ENCODE measurements at places on chromosomes 6 and 20.

- no peak for DNase-seq
These were observed 39.7 kb upstream of the ATXN1 start for GRCh38 chr6:16800942-16801341.

DNA sequence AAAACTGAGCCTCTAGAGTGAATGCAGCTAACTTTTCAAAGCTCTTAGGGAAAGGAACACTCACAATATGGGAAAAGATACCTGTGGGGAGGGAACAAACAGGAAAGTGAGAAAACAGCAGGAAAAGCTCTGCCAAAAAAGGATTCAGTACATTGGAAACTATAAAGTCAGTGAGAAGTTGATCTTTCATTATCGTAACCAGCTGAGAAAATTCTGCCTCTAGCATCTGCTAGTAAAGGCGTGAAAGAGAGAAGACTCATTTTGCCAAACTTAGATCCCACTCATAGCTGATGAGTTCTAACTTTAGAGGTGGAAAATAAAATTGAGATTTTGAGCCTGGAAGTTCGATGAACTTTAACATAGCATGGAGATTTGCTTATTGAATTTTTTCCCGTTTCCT lies 321.8 kb upstream of the RNF217 start:
- DNase-seq, result no peak

- DNase-seq, result no peak
These were observed 61.3 kb downstream of the PRDM1 start for GRCh38 chr6:106147476-106147875.

GRCh38 chr20:62658593-62659178 lies 16.4 kb downstream of the SLCO4A1 start:
- DNase-seq, result no peak

DNA sequence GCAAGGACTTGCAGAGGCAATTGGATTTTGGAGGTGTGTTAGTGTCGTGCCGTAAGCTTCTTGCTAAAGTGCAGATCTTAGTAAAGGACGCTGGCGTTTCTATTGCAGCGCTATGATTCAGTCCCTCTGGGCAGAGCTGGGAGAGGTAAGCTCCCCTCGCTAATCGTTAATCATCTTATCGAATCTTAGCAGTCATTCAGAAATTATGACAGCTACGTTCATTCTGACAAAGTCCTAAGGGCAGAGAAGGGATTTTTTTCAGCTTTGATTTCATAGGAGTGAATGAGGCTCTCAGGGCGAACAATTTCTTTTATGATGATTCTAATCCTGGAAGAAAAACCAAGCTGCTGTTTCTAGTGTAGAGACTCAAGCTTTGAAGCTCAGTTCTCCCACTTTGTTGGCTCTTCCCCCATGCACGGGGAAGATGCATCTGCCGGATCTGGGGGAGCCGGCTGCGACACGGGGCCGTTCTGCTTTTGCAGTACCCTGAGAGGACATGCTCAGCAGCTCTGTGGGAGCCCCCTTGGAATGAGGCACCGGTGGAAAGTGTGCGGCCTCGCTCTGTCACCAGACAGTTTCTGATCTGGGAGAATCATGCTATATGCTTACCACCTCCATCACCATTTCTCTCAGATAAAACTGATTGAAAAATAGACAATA lies 79.1 kb upstream of the SLC22A23 start:
- no peak for DNase-seq

DNA sequence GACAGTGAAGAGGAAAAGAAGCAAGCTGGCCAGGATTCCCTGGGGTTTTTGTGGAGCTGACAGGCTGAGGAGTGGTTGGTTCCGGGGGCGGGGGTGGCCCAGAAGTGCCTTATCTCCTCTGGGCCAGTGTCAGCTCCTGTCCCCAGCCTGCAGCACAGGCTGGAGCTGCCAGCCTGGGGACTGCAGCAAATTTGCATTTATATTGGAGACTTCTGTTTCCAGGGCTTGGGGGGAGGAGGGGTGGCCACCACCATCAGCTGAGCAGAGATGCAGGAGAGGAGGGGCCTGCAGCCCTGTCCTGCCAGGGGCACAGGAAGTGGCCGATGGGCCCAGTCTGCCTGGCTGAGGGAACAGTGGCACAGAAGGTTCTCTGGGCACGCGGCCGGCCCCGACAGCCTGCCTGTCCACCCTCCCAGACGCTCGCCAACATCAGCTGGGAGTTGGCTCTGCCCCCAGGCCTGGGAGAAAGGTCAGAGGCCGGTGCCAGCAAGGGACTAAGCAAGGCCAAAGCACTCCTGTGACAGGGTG lies 24.3 kb upstream of the SCRT2 start:
- no peak for DNase-seq

GRCh38 chr6:29764422-29765196 lies 41.4 kb downstream of the HLA-F start:
- DNase-seq, result no peak

DNA sequence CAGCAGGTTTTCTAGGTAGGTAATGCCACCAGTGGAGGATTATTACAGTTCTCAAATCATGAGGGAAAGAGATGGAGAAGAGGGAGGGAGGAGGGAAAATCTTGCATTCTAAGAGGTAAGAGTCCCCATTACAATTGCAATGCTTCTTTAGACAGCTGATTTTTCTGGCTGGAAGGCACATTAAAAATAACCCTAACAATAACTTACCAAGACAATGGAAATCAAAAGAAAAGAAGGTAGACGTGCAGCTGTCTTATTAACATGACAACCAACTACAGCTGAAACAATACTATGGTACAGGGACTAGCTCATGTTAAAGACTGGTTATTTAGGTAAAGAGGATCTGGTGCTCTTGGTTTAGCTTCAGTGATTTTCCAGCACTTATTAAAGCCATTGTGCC lies 24.6 kb downstream of the MCUR1 start:
- no peak for DNase-seq

DNA sequence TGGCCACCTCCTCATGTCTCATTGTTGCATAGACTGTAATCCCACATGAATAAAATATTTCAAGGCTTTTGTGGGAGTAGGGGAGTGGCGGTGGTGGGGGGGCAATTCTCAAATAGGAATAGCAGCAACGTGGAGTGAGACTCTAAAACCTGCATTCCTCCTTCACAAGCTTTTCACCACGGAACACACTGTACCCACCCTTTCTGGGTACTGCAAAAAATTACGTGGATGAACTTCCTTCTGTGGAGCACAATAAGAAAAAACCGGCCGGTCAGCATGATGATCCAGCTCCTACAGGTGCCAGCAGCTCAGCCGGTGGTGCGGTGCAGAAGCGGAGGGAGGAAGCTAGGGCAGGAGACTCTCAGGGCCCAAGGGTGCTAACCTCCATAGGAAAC lies 930 bp upstream of the RRAGD start:
- DNase-seq, result no peak

- DNase-seq, result no peak
These were observed 6.6 kb downstream of the TRIM15 start for GRCh38 chr6:30169658-30170614.

DNA sequence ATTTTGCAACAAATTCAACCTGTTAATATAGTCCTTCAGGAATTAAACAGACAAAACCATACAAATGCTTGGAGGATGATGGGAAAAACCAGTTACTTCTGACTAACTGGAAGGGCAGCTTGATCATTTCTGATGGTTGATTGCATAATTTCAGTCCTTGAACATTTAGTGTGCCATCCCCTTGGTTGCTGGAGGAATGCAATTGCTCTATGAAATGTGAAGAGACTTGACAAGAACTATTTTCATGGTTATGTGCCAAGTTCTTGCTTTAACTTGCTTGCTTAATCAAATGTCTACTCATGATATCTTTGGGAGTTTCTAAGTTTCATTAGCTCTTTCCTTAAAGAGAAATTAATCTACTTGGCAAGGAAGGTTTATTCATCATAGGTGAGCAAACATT lies 45.2 kb downstream of the ANKEF1 start:
- no peak for DNase-seq

GRCh38 chr6:6395581-6396197 lies 75.2 kb upstream of the F13A1 start:
- no peak for DNase-seq

GRCh38 chr6:163741743-163742363 lies 327.3 kb downstream of the QKI start:
- DNase-seq, result no peak

DNA sequence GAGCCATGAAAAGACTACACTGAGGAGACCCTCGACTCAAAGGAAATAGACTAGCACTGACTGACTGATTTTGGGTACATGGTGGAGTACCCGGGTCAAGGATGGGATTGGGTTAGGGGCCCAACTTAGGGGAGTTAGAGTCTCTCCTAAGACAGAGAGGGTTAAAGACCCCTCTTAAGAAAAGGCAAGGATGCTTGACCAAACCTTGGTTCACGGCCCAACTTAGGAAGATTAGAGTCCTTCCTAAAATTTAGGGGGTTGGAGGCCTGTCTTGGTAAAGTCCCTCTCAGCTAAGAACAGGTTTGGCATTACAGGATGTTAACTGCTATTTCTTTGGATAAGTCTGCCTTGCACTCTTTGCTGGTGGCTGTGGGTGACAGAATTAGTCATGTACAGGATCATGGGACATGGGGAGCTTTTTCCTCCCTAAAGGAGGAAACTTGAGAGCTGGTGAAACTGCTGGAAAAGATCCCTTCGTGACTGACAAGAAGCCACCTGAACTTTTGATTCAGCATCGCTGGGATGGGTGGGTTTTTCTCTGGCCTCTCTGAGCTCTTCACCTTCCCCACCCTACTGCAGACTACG lies 12.3 kb upstream of the SLC22A16 start:
- DNase-seq, result no peak

GRCh38 chr20:58847463-58847862 lies 3.2 kb downstream of the GNAS-AS1 start:
- no peak for DNase-seq

- DNase-seq, result no peak
These were observed 1059.6 kb downstream of the HACE1 start for GRCh38 chr6:103799971-103800670.

DNA sequence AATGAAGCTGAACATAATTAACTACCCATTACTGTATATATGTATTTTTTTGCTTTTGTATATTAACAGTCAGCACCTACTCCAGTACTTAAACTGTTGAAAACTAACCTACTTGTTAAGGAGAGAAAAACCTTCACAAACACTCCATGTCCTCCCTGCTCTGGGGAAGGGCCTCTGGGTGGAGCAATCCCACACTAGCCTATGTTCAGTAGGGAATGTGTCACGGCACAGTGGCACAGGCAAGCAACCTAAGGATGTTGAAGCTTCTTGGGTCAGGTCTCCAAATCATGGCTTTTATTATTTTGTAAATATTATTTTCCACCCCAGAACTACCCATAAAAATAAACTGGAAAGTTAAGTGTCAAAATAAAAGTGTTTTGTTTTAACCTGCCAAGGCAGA lies 5.3 kb downstream of the MAN1A1 start:
- DNase-seq, result no peak

GRCh38 chr20:9200620-9201019 lies 131.7 kb downstream of the PLCB4 start:
- no peak for DNase-seq

DNA sequence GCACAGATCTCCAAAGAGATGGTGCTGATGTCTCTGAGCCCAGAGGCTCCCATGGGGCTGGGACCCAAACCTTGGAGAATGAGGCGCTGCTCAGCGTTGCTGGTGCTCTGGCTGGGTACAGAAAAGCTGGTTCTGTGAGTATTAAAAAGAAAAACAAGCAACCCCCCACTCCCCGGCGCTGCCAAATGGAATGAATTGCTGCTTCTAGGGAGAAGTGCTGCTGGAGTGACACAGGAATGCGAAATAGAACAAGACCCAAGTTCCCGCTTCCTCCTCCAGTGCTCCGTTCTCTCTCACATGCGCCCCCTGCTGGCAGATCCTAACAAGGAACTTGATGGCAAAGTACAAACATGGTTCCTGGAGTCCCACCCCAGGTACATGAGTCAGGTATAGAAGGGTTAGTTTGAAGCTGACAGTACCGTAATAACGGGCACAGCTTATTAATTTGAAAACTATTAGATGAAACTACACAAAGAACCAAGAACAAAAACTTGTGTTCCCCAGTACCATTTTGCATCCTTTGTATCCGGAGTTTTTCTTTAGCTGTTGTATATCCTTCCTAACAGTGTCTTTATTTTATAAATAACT lies 2.1 kb upstream of the DDX27 start:
- DNase-seq, result peak; percentile 84

DNA sequence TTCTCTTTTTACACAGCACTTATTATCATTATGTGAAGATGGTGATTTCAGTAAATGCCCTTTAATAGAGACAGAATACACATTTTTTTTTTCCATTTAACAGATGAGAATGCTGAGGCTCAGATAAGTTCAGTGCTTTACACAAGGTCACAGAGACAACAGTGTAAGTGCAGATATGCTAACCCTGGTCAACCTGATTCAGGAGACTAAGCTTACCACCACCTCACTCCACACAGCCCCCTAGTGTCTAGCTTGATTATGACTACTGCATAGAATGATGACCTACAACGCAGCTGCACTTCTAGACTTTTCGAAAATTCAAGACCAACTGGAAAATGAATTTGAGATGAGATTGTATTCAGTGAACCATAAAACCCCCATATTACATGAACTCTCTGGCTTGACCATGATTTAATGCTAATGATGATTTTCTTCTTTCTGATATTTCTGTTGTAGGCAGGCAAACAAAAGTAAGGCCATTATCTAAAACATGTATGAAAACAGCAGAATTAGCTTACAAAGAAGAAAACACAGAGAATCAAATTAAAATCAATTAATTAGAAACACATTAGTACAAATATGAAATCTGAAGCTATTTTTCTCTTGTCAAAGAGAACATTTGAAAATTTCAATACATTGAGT lies 212.1 kb upstream of the PHACTR1 start:
- peak; percentile 10 for DNase-seq

DNA sequence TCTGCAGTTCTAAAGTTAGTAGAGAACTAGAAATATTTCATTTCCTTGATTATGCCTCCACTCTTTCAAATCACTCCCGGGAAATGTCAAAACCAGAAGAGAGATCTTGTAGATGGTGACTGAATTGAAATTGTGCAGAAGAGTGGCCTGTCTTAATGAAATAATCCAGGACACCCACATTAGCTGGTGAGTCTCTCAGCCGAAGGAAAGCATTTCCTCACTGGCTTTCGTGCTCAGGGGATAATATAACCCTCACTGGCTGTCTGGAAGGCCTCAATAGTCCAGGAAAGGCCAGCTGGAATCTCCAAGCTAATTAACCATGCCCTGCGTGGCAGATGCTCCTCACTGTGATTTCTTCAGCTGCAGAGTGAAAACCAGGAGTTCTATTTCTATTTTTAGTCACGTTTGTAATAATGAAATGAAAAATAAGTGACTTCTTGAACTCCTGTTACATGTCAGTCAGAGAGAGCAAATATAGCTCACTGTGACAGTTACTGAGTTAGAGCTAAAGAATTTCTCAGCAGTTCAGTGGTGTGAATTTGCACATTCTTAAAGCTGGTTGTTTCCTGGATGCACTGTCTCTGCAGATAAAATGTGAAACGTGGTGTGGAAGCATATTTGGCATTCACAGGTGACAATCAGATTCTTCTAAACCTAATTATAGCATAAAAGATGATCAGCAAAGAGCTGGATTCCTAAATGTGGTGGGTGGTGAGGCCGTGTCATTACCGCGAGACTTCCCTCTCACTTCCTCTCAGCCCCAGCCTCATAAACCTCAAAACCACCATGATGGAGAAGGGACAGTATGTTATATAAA lies 211.7 kb downstream of the LMBRD1 start:
- peak; percentile 30 for DNase-seq

GRCh38 chr20:24877652-24878051 lies 71.4 kb upstream of the CST7 start:
- DNase-seq, result no peak

- DNase-seq, result peak; percentile 16
These were observed 39.5 kb downstream of the ELOVL5 start for GRCh38 chr6:53309059-53309900.

Data from T-helper 2 cell (primary cell).